Psoas muscle (tissue), 8 donors: ENCODE measurements at places on chromosomes 4 and X. TPM values are rescaled to one million over a fixed set of nuclear protein-coding genes. Genes with fewer than 3 reads are reported as not detected.

DNA sequence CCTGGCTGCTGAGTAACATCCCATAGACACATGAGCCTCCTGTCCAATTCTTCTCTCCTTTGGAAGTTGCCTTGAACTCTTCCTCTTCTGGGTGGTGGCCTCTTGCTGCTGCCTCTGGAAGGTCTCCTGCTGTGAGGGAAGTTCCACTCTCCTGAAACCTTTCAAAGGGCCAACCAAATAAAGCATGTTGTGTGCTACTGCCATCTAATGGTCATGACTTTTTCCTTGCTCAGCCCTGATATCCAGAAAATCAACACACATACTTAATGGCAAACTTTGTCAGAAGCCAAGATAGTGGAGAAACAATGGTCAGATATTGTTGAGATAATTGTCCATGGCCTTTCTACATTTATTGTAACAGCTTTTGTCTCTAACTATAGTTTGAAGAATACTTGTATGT, 19.1 kb upstream of the ZXDA start:
- DNase-seq, result no peak

DNA sequence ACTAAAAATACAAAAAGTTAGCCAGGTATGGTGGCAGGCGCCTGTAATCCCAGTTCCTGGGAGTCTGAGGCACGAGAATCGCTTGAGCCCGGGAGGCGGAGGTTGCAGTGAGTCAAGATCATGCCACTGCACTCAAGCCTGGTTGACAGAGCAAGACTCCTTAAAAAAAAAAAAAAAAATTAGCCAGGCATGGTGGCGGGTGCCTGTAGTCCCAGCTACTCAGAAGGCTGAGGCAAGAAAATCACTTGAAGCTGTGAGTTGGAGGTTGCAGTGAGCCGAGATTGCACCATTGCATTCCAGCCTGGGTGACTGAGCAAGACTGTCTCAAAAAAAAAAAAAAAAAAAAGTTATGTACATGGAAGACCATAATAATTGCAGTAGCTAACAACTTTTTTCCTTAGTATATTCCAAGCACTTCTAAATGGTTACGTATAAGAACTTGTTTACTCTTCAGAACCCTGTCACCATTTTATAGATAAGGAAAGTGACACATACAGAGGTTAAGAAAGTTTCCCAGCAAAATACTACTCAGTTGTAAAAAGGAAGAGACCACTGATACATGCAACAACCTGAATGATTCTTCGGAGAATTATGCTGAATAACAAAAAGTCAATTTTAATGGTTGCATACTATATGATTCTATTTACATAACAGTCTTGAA, 24.5 kb downstream of the RUFY3 start:
- DNase-seq, result no peak

The RAB39B gene
- 0.03 TPM for polyA plus RNA-seq

The CD40LG gene
- polyA plus RNA-seq, result not detected
